Stimulated activated CD8-positive, alpha-beta memory T cell treated with anti-CD3 and anti-CD28 coated beads, Interleukin-4, amount 100 ng/mL, for 48 hours (primary cell): ENCODE measurements at places on chromosomes 5 and 9.

DNA sequence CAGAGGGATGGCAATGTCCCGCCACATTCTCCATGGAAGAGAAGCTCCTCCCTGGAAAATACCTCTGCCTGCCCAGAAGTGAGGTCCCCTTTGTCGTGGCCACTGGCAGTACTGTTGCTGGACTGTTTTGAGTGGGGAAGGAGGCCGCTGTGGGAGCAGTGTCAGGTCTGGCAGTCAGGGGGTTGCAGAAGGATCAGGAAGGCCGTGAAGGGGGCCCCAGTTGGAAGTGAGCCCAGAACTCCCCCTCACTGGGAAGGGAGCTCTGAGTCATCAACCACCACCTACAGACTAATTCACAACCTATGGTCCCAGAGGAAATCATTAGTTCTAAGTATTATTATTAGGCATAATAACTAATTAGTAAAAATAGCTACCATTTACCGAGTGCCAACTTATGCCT, 200.4 kb downstream of the TTLL11 start:
- no peak for DNase-seq

DNA sequence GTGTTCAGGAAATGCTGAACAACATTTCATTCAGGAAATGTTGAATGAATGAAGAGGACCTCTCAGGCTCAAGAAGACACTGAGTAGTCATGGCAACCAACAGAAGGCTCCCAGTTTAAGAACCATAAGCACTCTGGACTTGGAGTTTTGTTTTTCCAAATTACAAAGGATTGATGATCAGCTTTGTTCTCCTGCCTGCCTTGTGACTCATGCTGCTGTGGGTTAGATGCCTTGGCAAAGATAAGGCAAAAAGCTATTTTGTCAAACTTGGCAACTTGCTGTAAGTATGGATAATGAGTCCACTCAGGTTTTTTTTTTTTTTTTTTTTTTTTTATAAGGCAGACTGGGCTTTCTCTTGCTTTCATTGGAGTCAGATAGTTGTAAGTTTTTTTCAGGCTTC, 365.0 kb downstream of the TMEM232 start:
- no peak for DNase-seq

DNA sequence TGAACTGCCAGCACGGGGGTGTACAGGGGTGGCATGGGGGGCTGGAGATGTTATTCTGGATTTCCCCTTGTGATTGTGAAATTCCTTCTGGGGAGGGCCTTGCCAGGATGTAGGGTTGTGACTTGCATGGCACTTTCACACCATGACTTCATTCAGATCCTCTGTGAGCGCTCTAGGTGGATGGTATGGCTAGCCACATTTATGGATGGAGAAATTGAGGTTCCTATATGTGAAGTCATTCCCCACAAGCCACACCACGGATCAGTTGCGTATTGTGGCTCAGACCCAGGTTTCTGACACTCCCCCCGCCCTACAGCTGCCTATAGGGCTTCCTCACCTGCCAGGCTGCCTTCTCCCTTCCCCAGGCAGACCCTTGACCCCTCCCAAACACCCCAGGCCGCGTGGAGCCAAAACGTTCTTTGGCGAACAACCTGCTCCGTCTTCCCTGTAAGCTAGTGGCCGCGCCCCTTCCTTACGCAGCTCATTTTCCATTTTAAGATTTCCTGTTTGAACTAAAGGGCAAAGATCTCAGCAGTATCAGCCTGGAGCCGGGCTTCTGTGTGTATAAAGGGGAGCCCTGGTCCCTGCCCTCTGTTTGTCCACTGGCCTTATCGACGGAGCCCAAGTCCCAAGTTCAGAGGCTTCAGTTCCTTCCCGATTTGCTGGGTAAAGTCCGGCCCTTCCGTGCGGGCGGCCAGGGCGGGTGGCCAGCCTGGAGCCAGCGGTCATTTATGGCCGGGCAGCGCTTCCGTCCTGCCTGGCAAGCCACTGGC, 97.8 kb upstream of the KLF4 start:
- DNase-seq: no peak

DNA sequence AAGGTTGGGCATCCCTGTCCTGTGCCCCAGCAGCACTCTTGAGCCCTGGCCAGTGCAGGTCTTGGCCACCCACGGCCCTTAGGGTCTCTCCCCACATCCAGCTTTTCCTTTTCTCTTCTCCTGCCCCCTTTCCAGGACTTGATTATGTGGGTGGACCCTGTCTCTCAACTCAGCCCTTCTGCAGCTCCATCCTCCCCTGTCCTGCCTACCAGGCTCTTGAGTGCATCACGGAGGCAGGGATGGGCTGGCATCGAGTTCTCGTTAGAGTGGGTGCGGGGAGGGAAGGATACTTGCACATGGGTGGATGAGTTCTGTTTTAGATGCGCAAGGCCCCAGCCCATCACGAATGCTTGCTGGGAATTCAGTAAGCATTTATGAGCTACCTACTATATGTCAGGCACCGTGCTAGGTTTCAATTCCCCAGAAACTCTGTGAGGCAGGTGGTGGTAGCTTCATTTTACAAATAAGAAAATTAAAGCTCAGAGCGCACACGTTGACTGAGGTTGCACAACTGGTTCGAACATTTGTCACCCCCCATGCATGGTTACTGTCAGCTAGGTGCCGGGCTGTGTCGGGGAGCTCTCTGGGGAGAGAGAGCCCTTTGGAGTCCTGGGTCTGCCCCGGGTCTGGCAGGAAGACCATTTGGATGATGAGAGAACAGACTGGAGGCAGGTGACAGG, 144.6 kb upstream of the PITX1 start:
- no peak for DNase-seq

DNA sequence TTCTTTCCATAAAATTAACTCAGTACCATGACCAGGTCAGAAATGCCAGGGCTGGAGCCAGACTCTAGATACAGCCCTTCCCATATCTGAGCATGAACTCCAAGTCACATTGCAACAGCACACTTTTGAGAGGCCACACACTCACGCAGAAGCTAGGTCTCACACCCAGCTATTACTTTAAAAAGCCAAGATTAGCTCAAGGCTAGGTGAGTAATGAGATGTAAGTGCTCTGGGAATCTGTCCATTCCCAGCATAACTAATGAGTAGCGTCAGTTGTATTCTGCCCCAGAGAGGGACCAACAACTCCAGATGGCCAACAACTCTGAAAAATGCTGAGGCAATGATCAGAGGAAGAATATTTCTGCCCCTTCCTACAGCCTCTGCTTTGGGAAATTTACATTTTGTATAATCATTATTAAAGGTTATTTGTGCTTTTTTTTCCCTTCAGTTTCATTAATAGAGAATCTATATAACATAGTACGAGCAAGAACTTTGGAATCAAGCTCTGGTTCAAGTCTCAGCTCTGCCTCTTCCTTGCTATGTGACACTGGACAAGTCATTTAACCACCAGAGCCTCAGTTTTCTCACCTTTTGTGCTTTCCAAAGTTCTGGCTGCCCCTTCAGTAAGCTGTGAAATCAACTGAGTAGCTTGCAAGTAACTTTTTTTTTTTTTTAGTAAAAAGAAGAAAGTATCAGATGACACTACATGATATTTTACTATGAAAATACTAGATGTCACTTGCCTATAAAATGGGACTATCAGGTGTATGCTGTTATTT, 118.3 kb downstream of the NR6A1 start:
- DNase-seq: no peak

GRCh38 chr9:20640331-20641187, 18.3 kb upstream of the MLLT3 start:
- peak; percentile 82 for DNase-seq

DNA sequence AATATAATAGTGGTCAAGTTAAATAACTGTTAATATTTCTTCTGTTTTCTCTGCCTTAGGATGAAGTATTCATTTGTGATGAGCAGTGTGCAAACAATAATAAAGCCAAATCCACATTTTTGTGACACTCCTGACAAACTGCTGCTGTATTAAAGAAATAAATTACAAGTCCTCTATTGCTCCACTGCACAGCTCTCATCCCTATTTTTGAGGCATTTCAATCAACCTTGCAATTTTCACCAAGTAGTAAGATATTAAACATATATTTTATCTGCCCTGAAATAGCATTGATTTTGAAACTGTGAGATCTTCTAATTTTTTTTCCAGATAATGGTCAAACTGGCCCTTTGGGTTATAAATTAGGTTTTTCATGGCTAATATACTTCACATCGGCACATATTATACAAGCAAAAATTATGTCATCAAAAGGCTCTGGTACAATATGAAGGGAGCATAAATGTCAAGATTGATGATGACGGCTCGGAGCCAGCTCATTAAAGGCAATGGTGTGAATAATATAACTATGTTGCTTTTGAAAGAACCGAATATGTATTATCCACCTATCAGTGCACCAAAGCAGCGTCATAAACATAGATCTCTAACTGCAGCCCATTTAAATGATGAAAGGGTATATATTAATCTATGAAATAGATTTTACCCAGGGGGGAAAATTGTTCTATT, 764.9 kb downstream of the DNAH5 start:
- no peak for DNase-seq

DNA sequence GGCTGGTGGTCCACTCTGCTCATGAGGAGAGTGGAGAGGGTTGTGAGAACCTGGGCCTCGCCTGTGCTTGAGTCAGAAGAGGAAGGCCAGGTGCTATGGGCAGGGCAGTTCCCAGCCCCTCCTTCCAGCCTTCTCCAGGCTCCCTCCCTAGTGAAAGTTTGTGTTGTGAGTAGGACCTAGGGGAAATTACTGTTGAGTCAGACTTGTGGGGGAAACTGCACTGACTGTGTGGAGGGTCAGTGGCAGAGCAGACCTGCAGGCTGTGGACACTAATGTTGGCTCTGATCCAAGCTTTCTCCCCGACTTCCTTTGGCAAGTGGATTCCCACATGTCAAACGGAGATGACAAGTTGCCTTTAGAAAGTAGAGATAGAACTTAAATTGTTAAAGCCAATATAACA, 102.6 kb downstream of the ARHGAP26 start:
- DNase-seq: no peak

DNA sequence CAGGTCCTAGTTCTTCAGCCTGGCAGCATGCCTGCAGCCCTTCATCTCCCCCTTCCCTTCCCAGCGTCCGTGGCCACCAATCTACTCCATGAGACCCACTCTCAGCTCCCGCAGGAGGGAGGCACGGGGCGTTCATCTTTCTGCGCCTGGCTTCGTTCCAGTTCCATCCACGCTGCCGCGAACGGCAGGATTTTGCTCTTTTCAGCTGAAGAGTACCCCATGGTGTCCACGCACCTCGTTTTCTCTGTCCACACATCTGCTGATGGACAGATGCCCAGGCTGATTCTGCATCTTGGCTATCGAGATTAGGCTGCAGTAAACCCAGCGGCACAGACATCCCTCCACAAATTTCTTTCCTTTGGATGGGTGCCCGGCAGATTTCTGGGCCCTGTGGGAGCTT, 30.5 kb upstream of the NKD2 start:
- no peak for DNase-seq

DNA sequence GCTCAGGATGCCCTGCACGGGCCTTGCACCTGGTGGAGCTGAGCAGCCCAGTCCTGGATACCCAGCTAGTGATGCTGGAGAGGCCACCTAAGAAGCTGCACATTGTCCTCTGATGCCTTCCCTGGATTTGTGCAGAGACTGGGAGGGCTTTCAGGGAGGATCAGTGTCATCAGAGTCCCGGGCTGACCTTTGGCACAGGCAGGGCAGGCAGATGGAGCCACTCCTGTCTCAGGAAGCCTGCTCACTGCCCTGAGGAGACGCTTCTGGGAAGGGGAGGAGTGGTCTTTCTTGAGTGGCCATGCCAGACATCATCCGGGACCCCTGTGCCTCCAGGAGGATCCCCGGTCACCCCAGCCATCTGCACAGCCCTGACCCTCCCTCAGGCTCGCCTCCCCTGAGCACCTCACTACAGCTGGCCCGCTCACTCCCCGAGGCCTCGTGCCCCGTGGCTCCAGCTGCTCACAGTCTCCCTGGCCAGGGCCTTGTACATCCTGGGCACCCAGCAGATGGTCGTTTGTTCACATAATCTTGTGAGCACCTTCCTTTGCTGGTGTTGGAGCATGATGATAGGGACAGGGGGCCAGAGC, 47.2 kb upstream of the FCN2 start:
- DNase-seq: no peak

GRCh38 chr5:15037247-15037908, 165.8 kb upstream of the ANKH start:
- no peak for DNase-seq

- peak; percentile 50 for DNase-seq
Observed at GRCh38 chr5:132813599-132814502, 749 bp downstream of the SOWAHA start.

DNA sequence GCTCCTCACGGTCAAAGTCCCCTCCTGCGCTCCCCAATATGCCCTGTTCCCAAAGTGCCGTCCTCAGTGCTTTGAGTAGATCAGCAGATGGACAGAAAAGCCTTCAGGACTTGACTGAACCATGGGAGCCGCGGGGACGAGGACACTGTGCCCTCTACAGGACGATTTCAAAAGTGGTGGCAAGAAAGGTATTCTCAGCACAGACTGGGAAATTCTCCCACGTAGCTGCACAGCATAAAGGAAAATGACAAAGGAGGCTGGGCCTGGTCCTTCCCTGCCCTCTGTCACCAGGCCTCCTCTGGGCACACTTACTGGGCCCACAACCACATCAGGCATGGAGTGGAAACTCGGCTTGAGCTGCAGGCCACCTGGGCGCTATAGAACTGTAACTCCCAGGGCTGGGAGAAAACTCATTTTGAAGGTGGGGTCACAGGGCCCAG, 16.7 kb upstream of the MTMR12 start:
- peak; percentile 68 for DNase-seq

- no peak for DNase-seq
Observed at GRCh38 chr5:137142764-137143605, 356.1 kb downstream of the SPOCK1 start.

GRCh38 chr5:60943624-60944023, 1.2 kb downstream of the ERCC8 start:
- no peak for DNase-seq

GRCh38 chr5:81424728-81425127, 30.8 kb upstream of the ACOT12 start:
- DNase-seq: no peak

DNA sequence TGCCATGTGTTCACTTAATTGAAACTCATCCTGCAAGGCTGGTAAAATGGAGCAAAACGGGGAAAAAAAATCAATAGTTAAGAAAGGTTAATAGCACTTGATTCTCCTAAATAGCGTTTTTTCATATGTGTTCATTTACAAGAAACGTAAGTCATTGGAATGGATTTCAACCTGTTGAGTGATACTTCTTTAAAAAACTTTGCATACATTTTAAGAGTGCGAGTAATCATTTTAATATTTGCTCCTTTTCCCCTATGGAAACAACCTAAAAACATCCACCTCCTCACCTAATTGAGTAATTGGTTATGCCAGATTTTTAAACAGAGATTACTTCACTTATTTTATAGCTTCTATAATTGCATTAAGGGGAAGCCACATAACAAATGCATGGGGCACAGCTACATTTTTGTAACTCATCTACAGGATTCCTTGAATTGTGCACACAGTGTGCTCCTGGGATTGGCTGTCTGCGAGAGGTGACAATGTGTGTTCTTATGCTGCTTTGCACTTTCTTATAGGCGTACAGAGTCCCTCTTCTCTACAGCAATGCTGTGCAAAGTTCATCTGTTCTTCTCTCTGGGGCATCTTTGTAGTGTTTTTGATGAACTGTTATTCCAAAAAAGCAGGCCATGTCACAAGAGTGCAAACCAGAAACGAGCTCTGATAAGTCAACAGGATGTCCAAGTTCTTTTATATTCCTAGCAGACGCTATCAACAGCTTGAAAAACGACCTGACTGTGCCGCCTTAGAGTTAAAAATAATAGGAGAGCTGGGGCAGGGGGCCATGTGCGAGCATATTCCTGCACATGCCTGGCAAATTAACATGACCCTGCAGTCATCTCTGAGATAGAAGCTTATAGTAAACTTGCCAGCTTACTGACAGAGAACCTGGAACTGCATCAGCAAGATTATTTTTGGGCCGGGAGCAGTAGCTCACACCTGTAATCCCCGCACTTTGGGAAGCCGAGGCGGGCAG, 117.9 kb downstream of the GOLPH3 start:
- no peak for DNase-seq
